Fibroblast of the aortic adventitia (primary cell): ENCODE measurements at places on chromosomes 4 and X.
A peak's percentile ranks its signal among the peaks of the same experiment; 100 is the strongest.

DNA sequence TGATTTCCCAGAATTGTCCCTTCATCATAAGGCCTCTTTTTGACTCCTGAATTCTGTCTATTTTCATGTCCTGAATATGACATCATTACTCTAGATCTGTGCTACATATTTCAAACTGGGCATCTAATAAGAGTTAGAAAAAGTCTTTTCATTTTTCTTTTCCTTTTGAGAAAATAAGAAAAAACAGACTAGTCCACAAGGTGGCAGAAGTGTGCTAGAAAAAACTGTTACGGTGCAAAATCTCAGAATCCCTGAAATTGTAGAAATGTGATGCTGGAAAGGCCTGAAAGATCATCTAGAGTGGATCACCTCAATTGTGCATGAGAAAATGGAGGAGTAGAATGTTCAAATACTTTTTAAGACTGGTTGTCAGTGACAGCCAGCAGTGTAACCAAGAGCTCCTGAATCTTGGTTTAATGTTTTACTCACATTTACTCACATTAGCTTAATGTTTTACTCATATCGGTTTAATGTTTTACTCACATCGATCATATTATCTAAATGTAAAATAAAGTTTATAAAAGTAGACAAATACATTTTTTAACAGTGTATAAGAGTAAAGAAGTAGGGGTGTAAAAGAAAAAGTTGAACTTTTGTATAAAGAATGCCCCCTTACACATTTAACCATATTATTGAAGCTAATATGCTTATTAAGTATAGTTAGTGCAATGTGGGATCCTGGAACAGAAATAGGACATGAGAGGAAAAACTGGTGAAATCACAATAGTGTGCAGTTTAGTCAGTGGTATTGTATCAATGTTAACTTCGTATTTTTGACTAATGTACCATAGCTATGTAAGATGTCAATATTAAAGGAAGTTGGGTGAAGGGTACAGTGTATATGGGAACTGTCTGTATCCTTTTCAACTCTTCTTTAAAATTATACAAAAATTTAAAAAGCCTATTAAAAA, 15.2 kb downstream of the ASB11 start:
- peak; percentile 56 for DNase-seq

GRCh38 chr4:72205831-72206230, 174.0 kb downstream of the NPFFR2 start:
- DNase-seq: no peak

GRCh38 chr4:48651914-48652313, 128.2 kb downstream of the FRYL start:
- DNase-seq: peak; percentile 55

DNA sequence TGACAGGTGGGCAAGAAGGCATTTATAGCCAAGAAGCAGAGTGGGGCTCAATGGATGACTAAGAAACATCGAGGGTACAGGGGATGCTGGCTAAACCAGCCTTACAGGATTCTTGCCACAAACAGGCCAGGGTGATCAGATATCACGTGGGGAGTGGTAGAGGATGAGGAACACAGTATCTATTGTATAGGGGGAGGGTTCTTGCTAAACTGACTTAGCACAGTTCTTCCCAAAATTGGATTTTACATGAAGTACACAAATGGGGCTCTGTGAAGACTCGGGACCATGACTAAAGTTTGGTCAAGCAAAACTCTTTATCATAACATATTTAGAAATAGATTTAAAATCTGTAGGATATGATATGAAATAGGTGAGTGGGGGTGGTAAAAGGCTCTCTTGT, 144.0 kb upstream of the ATOH1 start:
- DNase-seq: no peak

GRCh38 chr4:116217781-116218180, 867.6 kb downstream of the TRAM1L1 start:
- DNase-seq: no peak

DNA sequence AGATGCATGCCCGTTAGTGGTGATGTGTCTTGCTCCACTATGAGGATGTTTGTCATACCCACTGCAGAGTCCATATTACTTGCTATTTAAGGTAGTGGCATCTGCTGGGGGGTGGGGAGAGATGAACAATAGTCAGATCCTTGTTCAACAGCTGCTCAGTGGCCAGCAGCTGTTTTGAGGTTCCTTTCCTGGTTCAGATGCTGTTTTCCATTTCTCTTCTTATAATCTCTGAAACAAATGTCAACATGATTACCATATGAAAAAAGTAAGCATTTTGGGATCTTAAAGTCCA, 1567.9 kb upstream of the TENM3 start:
- DNase-seq: no peak

GRCh38 chrX:87049567-87049966, 468.0 kb upstream of the KLHL4 start:
- no peak for DNase-seq

DNA sequence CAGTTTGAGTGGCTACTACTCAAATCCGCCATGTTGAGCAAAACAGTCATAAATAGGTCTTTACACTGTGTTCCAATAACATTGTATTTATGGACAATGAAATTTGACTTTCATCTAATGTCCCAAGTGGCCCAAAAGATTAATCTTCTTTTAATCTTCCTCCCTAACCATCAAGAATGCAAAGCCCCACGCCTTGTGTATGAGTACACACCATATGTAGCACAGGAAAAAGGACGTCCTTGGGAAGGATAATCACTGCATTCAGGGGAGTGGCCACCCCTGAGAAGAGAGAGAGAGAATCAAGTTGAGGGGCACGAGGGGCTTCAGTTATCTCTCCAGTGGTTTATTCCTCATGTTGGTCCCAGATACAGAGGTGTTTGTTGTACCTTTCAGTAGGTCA, 33.1 kb downstream of the RBM47 start:
- DNase-seq: no peak

GRCh38 chr4:169627307-169627706, 6.9 kb downstream of the CLCN3 start:
- no peak for DNase-seq

DNA sequence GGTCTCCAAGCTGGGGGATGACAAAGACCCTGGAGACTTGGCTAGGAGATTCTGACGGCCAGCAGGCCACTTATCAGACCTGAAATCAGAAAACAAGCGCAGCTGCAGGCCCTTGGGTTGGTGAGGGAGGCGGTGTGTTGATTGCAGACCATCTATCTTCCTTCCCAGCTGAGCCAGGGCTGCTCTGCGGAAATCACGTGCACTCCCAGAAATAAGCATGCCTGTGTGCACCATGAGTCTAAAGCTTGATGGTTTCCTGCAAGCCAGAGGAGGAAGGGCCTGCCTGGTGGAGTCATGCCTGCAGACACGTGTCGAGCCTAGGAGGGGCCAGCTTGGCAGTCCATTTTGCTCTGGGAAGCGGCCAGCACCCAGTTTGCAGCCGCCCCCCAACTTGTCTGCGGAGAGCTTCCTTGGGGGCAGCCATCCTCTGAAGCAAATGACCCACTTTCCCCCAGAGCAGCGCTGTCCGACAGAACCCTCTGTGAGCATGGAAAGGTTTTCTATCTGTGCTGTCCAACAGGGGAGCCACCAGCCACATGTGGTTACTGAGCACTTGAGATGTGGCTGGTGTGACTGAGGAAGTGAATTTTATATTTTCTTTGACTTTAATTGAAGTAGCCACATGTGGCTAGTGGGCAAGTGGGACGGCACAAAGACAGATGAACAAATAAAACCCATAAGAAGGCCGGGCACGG, 175.7 kb upstream of the BCOR start:
- peak; percentile 62 for DNase-seq

DNA sequence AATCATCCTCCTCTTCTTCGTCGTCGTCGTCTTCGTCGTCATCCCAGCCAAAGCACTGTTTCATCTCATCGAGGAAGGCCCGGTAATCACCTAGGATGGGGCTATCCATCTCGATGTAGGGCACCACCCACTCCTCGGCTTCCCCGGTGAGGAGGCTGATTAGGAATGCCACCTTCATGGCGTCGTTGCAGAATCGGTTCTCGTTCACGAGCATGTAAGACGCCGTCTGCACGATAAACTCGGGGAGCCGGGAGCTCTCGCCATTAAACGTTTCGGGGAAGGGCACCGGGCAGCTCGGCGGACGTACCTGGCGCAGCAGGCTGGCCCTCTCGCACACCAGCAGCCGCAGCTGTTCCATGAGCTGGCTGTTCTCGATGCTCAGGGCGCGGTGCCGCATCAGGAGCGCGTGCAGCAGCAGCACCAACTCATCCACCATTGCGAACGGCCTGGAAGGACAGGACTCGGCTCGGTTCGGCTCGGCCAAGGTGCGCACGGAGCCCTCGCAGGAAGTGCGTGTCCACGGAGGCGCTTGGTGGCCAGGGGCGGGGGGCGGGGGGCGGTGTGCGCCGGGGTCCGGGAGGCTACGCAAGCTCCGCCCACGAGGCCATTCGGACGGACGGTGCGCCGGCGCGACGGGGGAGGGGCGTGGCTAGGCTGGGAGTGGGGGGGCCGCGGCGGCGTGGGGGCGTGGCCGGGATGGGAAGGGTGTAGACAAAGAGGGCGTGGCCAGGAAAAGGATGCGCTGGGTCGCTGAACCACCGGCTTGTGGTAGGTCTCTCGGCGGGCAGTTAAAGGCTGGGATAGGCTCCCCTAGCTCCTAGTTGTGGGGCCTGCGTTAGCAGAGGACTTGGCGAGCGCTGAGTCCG, at the start of gene LDOC1:
Gene LDOC1 (minus strand): TSS at position 544 of the 866 bp plus-strand sequence. CDS start 108 bp downstream, at position 436.
- DNase-seq: peak; percentile 59

- DNase-seq: no peak
Measured at GRCh38 chrX:132127743-132128142, at the start of gene FRMD7. Gene FRMD7, minus strand, starts transcription at chrX:132128020. Its CDS starts 176 bp downstream, at chrX:132127844.

DNA sequence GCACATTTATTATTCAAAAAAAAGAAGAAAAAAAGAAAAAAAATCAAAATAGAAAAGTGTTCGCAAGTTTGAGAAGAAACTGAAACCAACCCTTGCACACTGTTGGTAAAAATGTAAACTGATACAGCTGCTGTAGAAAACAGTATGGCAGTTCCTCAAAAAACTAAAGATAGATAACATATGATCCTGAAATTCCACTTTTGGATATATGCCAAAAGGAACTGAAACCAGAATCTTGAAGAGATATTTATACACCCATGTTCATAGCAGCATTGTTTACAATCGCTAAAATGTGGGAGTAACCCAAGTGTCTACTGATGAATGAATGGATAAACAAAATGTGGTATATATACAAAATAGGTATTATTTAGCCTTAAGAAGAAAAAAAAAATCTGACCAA, 155.4 kb downstream of the TBCK start:
- DNase-seq: no peak

GRCh38 chr4:13059019-13059418, 425.1 kb downstream of the RAB28 start:
- DNase-seq: no peak

DNA sequence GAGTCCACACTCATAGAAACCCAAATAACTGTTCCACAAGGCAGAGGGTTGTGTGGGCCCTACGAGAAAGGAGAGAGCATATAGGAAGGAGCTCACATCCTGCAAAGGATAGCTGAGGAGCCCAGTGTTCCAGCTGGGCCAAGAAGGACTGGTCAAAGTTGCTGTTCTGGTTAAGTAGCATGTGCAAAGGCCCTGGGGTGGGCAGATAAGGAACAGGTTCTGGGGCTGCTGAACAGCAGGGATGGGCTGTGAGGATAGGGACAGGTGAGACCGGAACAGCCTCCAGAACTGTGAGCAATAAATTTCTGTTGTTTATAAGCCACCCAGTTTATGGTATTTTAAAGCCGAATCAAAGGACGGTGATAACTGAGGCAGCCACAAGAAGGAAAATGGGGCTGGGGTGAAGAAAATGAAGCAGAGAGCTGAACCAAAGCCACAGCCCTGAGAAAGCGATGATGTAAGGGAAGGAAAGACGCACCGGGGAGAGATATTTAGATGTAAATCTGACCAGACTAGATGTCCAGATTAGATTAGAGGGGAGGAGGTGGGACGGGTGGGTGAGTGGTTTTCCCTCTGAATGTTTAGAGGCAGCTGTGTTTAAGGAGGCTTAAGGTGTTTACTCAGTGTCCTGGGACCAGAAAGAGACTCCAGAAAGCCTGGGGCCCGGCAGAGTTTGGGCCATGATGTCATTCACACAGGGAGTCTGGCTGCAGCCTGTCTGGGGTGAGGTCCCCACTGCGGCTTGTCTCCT, 180.8 kb upstream of the BCOR start:
- DNase-seq: peak; percentile 33

DNA sequence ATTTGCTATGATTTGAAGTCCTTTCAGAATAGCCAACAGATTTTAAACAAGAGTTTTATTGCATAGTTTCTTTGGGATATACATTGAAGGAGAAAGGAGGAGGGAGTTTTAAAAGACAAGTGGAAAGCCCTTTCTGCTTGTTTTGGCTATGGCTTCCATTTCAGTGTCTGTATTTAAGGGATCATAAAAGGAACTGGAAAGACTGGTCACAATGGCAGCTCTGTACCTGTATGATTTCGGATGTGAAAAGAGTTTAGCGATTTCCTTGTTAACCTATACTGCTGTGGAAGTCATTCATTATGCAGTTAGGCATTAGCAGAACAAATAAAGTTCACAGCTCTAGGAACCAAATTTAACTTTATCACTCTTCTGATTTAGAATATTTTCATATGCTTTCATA, 60.7 kb downstream of the TET2 start:
- no peak for DNase-seq

- DNase-seq: no peak
Measured at GRCh38 chr4:106929248-106929647, 106.9 kb downstream of the DKK2 start.

DNA sequence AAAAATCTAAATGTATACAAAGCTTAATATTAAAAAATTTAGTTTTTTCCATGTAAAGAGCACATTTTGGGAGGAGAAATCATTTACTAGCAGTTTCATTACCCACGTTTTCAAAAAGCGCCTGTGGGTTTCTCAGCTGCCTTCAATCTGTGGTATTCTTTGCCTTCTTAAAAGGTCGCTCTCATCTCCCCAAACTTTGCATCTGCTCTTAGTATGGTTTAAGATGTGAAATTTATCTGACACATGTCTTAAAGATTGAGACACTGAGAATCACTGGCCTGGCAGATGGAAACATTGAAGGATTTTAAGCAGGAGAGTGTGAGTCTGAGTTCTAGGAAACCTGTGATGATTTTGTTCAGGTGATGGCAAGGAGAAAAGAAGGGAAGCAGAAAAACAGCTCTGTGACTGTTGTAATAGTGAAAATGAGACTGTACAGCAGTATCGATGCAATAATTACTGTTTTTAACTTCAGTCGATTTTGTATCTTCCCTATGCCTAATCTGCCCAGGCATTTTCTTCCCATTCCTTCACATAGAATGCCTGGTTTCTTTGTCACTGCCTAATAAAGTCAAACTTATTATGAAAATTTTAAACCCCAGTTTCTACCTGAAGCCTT, 75.9 kb downstream of the PAQR3 start:
- DNase-seq: no peak

- DNase-seq: no peak
Measured at GRCh38 chrX:12741416-12741815, 49.8 kb upstream of the PRPS2 start.

GRCh38 chr4:953574-953915, 19.8 kb downstream of the DGKQ start:
- no peak for DNase-seq

- DNase-seq: no peak
Measured at GRCh38 chr4:54645830-54646229, 11.9 kb upstream of the KIT start.

GRCh38 chr4:176979416-176979815, 186.7 kb upstream of the VEGFC start:
- DNase-seq: no peak

GRCh38 chr4:38907696-38908270, 40.2 kb downstream of the FAM114A1 start:
- DNase-seq: no peak
